ENCODE measurements at places on chromosomes 3 and 15.

GRCh38 chr3:150227839-150228238 is 180.3 kb upstream of the TSC22D2 start:
- no peak for DNase-seq

DNA sequence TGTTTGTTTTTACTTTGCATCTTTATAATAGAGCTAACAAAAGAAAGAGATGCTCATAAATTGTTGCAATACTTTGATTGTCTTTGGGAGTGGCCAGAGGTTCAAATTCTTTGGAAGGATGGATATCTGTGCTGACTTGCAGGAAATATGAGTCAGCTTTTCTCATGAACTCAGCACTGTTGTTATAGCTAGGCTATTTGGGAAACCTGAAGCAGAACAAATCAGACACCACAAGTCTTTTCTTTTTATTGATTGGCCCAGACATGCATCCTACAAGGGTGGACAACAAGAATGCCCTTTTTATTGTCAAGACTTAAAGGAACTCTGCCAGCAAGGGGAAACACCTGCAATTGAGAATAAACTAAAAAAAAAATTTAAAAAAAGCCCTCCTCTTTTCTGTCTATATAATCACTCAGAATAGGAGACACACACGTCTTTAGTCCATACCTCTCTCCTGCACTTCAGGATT is 4.6 kb upstream of the DENND4A start:
- no peak for DNase-seq

- no peak for DNase-seq
Observed at GRCh38 chr3:40337136-40338108, 27.9 kb downstream of the EIF1B start.

GRCh38 chr15:75172284-75172820 is 29.3 kb upstream of the C15orf39 start:
- no peak for DNase-seq

DNA sequence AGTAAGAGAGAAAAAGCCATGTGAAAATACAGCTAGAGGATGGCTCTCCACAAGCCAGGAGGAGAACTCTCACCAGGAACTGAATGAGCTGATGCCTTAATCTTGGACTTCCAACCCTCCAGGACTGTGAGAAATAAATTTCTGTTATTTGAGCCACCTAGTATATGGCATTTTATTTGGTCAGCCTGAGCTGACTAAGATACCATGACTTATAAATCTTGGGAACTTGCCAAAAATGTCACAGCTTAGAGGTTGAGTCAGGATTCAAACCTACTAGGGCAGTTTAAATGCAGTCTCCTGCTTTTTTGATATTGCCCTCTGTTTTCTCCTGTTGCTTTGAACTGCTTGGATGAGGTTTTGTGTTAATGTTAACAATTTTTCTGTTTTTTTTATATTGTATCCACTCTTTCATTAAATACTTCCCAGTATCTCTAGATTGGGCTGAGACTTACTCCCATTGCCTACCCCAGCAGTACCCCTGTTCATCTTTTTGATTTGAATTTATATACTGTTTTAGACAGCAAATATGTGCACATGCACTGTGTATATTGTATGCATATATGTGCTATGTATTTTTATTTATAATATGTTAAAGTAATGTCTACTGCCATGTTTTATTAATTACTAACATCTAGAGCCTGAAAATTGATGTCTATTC is 1223.2 kb downstream of the OTOL1 start:
- DNase-seq, result no peak

GRCh38 chr3:121295979-121296378 is 249.8 kb downstream of the POLQ start:
- DNase-seq, result no peak

DNA sequence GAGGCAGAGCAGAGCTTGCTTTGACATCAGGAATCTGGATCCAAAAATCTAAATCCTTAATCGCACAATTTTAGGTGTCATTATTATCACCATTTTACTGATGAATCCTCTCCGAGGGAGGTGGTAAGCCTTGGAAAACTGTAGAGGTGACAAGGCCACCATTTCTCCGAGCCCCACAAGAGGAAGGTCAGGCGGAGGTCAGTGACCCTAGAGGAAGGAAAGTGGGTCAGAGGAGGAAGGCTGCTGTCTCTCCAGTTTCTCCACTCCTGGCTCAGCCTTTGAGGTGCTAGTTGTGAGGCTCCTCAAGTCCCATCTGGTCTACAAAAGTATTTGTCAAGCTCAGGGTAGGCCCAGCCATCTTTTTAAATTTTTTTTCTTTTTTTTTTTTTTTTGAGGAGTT is 3.2 kb downstream of the DVL3 start:
- DNase-seq, result no peak

DNA sequence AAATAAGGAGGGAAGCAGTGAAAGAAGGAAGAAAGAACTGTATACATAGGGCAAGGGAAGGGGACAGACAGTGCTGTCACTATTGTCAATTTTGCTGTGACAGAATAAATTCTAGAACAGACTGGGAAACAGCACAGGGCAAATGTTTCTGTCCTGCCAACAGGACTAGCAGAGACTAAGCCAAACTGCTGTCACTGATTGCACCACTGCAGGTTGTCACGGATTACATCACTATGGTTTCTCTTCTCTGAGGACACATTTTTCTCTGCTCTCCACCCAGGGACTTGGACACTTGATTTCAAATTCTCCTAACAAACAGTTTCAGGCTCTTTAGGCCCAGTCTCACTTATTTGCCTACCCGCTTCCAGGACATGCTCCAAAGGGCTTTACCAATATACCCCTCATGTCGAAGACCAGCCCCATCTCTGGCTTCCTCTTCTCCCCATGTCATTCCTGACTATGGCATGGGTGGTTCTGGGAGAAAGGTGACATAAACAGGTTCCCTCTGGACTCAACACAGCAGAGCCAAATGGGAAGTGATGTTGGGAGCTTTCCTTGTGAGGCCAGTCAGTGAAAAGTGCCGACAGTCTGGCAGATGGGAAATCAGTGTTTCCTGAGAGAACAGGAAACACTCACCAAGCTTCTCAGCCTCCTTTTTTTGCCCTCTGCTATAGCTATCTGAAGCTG is 70.2 kb upstream of the ST3GAL6 start:
- DNase-seq, result no peak

DNA sequence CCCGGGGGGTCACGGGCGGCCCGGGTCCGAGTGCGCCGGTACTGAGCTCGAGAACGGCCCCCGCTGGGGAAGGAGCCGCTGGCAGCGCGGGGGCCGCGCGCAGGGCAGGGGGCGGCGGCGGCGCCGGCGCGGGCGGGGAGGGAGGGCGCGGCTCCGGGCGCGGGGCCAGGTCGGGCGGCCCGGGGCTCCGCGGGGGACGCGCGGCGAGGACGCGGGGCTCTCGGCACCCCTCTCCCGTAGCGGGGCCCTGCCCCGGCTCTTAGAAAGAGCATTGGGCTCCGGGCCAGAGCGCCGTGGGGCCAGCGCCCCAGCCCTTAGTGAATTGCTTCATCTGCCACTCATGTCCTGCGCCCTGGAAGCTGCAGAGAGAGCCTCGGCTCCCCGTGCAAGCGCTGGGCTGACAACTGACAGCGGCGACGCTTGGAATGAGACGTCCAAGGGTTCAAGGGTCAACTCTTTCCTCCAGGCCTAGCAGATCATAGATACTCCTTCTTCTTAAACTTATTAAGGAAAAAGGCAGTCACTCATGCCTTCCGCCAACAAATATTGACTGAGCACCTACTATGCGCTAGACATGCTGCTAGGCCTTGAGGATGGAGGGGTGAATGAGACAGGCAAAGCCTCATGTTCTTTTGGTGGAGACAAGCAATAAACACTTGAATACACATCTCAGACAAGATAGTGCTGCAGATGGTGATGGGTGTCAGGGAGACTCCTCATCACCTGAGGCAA is 140.8 kb downstream of the SMAD6 start:
- DNase-seq, result peak; percentile 49

- DNase-seq, result no peak
Observed at GRCh38 chr3:134249296-134249841, 1.3 kb downstream of the RYK start.

DNA sequence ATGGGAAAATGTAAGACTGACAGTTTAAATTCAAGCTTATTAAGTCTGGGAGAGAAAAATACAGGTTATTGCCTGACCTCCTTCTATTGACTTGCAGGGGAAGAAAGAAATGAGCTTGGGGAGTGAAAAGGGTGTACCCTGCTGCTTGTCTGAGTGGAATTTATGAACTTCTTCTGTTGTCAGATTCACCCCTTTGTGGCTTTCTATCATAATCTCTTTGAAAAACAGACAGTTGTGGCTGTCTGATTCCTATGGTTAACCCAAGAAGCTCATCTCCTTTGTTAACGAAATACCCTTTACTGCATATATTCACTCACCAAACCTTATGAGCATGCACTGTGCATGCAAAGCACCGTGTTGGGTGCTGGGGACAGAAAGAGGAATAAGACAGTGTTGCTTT is 22.5 kb downstream of the GPD1L start:
- DNase-seq, result no peak

DNA sequence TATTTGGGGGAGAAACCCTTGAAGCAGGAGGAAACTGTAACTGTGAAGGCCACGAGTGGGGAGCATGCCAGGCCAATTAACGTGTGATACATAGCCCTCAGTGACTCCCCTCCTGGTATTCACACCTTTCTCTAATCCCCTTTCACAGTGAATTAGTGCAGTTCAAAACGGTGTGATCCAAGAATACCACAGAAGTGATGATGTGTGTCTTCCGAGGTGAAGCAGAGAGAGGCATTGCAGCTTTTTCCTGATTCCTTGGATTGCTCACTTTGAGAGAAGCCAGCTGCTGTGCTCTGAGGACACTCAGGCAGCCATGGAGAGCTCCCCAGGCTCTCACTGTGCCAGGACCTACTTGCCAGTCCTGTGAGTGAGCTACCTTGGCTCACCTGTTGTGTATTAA is 17.3 kb downstream of the NIPA2 start:
- no peak for DNase-seq

- DNase-seq, result no peak
Observed at GRCh38 chr3:165885558-165886270, 48.5 kb upstream of the BCHE start.

DNA sequence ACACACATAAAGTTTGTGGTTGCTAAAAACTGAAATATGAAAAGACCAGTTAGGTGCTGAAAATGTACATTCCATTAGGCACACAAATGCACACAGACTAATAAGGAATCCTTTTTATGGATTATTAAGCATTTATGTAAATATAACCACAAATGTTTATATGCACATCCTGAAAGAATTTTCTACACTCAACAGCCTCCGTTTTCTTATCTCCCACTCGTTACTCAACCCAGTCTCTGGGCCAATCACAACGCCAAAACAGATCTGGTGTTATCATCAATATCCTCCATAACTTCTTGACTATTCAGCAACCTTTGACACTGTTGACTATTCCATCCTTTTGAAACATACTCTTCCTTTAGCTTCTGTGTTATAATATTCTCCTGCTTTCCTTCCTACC is 136.4 kb downstream of the ATP8B4 start:
- no peak for DNase-seq

DNA sequence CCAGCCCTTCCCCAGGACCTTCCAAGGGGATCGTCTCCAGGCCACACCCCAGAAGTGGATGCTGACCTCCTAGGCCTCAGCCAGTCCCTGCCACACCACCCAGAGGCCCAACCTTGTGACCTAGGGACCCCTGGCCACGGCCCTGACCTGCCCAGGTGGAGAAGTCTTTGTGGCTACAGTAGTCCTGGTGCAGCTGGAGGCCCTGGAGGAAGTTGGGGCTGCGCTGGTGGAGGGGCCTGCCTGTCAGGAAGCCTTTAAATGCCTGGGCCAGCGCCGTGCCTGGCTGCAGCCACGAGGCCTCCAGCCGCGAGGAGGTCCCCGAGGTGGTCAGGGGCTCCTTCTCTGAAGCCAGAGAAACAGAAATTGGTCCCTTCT is 23.4 kb downstream of the PLA2G4D start:
- no peak for DNase-seq

- DNase-seq, result no peak
Observed at GRCh38 chr3:98536456-98537017, 4.8 kb downstream of the GPR15 start.

DNA sequence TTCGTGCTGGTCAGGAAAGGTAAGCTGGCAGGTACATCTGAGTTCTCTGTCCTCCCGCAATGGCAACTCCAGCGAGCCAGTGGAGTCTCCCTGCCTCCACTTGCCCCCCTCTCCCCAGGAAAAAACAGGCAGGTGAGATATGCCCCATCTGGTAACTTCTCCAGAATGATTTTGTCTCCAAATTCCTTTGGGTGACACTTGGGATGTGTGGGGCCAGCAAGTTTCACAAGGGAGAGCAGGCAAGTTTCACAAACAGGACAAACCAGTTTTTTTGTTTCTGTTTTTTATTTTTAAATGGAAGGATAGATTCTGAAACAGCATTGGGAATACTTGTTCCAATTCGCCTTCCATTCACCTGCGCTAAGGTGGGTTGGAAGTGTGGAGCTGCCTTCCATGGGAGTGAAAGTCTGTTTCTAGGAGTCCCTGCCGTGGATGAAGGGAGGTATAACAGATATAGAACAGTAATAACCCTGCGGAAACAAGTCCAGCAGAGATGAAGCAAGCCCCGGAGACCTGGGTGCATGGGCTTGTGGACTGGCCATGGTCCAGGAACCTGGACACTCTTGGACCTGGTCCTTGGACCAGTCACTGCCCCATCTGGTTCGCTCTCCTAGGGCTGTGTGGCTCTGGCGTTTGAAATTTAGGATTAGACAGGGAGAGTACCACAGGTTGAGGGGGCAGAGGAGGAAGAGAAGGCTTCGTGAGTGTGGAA is 22.9 kb upstream of the KIF23 start:
- peak; percentile 74 for DNase-seq

DNA sequence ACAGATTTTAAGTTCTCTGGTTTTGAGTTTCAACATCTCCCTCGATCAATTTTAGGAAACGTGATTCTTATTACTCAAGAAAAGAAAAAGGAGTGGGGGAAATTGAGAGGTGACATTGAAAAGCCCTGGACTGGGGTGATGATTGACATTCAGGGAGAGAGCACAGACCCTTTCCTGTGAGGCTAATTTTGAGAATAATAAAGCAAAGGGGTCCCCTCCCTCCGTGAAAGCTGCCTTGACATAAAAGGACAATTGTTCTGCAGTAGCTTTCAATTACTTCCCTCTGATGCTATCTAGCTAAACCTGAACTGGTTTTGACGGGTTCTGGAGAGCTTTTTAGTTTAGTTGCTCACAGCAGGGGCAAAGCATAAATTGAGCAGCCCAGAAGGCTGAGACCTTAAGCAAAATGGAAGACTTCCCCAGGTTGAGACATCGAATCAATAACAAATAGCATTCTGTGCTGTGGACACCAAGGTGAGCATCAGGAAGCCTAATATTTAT is 14.4 kb upstream of the CMTM8 start:
- DNase-seq, result no peak

DNA sequence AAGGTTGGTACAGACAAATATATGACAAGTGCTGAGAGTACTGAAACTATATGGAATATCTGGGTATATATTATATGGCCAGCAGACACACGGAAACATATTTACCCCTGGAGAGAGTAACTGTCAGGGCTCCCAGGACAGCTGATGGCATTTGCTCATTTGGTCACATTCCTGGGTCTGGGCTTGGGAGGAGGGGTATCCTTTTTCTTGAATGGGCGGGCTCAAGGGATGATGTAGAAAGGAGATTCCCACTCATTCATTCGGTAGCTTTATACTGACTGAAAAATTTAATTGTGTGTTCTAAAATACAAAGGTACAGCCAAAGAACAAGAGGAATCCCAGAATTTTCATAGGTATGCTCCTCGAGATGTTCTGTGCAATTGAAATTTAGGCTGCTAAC is 131.0 kb downstream of the KCNAB1 start:
- no peak for DNase-seq

- no peak for DNase-seq
Observed at GRCh38 chr3:134917631-134918030, 122.6 kb downstream of the EPHB1 start.

- no peak for DNase-seq
Observed at GRCh38 chr3:113585720-113586119, 53.4 kb downstream of the SIDT1 start.

GRCh38 chr15:50265620-50266019 is at the start of gene HDC:
TSS of gene HDC (minus strand) at chr15:50265726. CDS start at chr15:50265623, 103 bp downstream.
- DNase-seq, result no peak
